ENCODE measurements at places on chromosomes 5 and 9.

DNA sequence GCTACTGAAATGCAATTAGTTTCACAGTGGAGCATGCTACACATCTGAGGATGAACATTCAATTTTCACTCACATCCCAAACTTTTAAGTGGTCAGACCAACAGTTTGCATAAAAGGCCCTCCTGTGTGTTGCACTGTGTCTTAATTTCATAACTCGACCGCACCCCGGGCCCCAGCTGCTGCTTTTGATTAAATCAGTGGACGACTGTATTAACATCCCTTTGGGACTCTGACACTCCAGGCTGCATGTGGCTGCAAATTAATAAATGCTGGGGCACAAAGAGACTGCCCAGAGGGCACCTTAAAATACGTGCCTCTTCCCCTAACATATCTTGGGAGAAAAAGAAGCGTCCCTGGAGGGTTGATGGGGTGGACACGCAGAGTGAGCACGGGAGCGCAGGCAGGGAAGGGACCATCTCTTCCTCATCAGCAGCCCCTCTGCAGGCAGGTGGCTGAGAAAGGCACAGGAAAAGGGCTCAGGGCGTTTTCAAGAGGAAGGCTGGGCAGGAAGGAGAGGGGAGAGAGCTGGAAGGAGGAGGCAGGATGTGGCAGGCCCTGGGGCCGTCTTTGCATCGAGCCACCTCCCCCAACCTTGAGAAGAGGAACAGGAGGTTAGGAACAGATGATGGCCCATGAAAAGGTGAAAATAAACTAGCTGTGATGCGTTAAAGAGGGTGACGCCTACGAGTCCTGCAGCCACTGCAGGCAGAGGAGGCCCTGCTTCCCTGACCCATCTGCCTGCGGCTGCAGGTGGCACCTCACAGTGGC, 18.6 kb downstream of the MED10 start:
- DNase-seq: no peak

- DNase-seq: no peak
Measured at GRCh38 chr5:114113604-114114003, 248.3 kb upstream of the KCNN2 start.

DNA sequence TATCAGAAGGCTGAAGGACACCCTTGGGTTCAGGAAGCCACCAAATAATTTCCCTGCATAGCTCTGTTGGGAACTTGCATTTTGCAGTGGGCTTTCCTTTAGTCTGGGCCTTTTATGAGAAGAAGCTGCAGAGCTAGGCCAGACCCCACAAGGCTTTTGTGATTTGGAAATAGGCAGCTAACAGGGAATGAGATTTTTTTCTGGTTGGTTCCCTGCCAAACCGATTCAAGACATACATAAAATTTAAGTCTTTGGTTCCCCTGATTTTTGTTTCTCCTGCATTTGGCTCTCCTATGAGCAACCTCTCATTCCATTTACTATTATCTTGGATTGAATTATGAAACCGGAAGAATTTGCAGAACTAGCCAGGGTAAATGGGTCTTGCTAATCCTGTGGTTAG, 81.5 kb upstream of the PTCH1 start:
- DNase-seq: no peak

DNA sequence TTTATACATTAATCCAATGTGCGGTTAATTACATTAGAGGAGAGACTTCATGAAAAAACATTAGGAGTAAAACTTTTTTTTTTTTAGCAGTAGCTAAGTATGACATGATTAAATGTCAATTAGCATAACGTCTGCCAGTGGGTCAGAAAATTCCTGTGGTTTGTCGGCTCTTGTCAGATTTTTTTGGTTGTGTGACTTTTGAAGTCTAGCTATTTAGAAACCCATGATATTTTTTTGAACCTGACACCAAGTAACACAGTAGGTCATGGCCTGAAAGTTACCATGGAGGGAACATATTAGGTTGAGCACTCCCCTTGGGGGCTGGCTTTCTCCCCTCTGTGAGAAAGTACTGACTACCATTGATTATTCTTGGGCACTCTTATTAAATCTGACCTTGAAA, 84.8 kb upstream of the ALDH1A1 start:
- no peak for DNase-seq

- no peak for DNase-seq
Measured at GRCh38 chr5:1354576-1354975, 9.7 kb upstream of the CLPTM1L start.

DNA sequence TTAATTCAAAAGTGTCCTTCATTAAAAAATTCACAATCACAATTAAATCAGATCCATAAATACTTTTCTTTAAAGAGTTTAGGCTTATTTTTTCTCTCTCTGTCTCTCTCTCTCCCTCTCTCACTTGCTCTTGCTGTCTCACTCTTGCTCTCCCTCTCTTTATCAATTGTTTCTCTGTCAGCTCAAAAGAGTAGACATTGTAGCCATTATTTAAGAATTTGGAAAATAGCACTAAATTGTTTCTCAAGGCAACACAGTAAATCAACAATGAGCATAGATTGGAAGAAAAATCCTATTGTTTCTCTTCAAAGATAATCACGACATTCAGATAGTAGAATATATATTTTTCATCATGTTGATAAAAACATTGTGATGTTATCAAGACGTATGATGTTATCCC, 1114.0 kb downstream of the PTPRD start:
- no peak for DNase-seq

GRCh38 chr5:42121401-42121800, 196.3 kb downstream of the FBXO4 start:
- no peak for DNase-seq

DNA sequence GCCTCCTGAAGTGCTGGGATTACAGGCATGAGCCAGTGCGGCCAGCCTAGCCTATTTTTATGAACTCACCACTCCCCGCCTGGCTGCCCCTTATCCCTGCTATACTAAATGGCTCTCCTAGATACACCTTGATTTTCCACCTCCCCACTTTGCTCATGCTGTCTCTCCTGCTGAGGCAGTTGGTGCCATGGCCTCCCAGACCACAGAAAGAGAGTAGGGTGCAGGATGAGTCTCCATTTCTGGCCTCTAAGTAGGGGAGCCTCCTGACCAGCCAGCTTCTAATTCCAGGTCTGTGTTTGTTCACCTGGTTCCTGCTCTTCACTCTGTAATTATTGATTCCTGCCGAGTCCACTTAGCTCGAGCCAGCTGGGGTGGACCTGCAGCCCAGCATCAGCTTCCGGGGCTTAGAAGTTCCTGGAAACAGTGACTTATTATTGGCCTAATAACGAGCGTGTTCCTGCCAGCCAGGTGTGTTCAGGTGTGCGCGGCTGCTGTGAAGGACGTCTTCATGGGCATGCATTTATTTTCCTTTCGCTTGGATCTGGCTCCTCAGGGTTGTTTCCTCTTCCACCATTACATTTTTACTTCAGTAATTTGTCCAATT, 34.0 kb downstream of the ZNF618 start:
- no peak for DNase-seq

DNA sequence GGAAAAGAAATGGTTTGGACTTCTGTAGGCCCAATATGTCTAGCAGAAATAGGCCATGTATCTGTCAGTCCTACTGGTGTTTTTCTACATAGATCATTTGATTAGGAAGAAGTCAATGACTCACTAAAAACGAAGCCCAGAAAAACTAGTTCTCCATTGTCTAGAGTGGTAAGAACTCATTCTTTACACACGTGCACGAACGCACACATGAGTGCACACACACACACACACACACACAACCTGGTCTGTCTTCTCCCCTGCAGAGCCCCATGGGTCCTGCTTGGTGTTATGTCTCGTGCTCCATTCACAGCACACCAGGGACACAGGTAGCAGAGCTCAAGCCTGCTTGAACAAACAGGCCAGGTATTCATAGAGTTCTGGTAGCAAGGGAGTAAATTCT, 14.9 kb upstream of the FCN1 start:
- no peak for DNase-seq

Measured in stimulated activated CD4-positive, alpha-beta T cell treated with anti-CD3 and anti-CD28 coated beads, Interleukin-4, amount 100 ng/mL, for 4 hours (primary cell).